ENCODE measurements at places on chromosomes 7 and 10.

GRCh38 chr10:93591065-93591808, 9.8 kb downstream of the RBP4 start:
- peak; percentile 10 for DNase-seq

- DNase-seq, result no peak
Measured at GRCh38 chr10:43199684-43200537, 61.7 kb downstream of the CSGALNACT2 start.

DNA sequence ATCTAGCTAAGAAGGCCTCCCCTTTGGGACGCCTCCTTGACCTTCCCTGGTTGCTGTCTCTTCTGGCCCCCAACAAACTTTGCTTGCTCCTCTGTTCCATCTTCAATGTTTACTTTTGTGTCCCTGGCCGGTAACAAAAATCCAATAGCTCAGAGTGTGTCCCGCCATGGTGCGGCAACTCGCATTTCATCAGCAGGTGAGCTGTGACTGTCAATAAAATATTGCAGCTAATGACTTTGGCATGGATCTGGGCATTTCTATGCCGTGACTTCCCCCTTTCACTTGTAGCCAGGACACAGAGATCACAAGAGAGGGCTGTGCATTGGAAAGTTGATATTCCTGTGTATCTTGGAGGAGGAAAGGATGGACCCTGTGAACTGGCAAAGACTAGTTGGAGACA, 317.6 kb downstream of the RPS24 start:
- DNase-seq, result no peak

GRCh38 chr7:24729365-24730017, 27.8 kb downstream of the GSDME start:
- no peak for DNase-seq

GRCh38 chr7:16455591-16455990, 9.9 kb downstream of the SOSTDC1 start:
- no peak for DNase-seq

- DNase-seq, result no peak
Measured at GRCh38 chr10:78571286-78571685, 497.5 kb upstream of the ZMIZ1 start.

DNA sequence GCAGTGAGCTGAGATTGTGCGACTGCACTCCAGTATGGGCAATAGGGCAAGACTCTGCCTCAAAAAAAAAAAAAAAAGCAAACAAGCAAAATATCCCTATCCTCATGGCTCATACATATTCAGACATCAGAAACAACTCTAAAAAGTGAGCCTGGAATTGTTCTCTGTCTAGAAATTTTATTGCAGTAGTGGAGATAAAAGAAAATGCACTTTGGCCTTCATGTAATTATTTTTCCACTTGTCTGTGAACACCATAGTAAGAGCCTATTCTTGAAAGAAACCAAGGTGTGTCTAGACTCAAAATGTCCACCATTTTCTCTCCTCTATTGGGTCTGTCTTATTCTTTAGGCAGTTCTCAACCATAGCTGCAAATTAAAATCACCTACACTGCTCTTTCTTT, 30.5 kb upstream of the MCU start:
- no peak for DNase-seq

DNA sequence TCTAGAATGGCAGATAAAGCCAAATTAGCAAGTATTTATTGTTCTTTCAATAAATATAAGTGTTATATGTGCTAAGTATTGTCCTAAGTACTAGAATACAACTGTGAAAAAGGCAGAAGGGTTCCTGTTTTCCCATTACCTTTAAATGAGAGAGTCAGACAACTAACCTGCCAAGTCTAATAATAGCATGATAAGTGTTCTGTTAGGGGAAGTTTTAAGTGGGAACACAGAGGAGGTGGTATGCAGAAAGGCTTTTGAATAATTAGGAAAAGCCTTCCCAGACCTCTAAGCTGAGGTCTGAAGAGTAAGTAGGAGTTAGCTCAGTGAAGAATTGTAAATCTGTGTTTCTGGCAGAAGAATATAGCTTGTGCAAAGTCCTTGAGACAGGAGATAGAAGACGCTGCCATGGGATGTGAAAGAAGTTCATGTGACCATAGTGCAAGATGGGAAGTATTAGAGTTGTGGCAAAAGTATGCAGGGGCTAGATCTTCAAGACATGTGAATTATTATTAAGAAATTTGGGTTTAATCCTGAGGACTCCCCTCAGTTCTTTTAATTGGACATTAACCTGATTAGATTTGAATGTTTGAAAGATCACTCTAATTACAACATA, 12.5 kb downstream of the SHOC2 start:
- DNase-seq, result no peak

DNA sequence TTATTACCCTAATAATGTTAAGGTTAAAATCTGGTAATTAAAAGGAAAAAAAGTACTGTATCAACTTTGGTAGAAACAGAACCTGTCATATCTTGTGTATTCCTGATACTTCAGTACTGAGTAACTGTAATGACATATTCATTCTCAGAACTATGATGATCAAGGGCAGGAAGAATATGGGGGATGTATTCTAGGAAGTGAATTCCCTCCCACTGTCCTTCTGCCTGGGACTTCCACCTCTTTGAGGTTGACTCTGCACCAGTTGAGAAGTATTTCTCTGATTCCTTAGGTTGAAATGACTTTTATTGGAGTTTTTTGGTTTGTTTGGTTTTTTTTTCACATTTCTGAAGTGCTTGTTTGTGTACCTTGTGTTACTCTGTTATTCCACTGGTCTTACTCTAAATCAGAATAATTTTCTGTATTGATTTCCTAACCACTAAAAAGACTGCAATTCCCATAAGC, 36.9 kb downstream of the WASL start:
- no peak for DNase-seq

GRCh38 chr7:27173511-27173955, 587 bp downstream of the HOXA10 start:
- peak; percentile 20 for DNase-seq

GRCh38 chr10:63866075-63866746, 345.0 kb downstream of the REEP3 start:
- DNase-seq, result peak; percentile 45

GRCh38 chr7:80505900-80506500, 5.9 kb downstream of the GNAT3 start:
- DNase-seq, result no peak

DNA sequence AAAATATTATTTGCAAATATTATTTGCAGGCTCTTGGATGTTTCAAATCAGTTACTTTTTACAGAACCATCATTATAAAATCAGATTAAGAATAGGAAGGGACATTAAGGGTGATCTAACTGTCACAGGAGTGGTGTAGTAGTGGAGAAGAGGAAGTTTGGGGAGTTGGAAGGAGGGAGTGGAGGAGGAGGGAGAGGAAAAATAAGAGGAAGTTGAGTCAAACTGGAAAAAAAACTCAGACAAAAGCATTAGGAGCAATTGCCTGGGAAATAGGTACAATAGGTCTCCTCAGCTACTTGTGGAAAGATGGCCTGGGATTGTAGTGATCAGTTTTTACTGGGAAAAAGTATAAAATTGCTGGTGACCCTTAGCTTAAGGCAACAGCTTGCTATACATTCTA, 77.7 kb upstream of the GPR37 start:
- DNase-seq, result peak; percentile 49

GRCh38 chr10:111498560-111498959, 421.7 kb downstream of the ADRA2A start:
- no peak for DNase-seq

GRCh38 chr10:107552963-107553362, 388.5 kb upstream of the SORCS1 start:
- DNase-seq, result no peak

DNA sequence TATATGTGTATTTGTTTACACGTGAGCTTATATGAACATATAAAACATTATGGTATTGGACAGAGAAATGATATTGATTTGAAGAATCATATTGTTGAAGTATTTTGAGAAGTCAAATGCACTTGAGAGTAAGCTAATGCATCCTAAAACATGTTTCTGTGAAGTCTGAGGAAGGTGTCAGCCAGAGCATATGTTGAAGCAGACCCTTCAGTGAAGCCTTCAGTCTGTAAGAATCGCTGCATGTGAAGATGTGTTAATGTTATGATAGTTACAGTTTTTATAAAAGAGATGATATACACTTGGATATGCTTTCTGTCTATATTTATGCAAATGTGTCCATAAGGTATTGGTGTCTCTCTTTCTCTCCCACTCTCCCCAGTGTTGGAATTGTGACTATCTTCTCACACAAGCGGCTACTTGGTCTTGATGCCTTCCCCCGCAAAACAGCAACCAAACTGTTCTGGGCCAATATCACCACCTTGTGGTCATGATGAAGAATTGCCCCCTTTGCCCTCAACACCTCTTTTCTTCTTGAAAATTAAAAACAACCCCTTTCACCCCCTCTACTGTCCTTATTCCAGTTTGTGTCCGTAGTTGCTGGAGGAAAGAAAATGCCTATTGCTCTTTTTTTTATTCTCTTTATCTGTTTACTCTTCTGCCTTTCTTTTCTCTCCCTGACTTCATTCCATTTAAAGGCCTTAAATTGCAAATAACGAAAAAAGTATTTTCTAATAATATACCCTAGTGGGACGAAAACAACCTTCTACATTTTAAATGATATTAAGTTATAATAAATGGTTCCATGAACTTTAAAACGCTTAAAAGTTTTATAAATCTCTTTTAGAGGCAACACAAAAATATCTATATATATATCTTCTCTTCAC, 64.9 kb downstream of the IKZF1 start:
- peak; percentile 58 for DNase-seq

DNA sequence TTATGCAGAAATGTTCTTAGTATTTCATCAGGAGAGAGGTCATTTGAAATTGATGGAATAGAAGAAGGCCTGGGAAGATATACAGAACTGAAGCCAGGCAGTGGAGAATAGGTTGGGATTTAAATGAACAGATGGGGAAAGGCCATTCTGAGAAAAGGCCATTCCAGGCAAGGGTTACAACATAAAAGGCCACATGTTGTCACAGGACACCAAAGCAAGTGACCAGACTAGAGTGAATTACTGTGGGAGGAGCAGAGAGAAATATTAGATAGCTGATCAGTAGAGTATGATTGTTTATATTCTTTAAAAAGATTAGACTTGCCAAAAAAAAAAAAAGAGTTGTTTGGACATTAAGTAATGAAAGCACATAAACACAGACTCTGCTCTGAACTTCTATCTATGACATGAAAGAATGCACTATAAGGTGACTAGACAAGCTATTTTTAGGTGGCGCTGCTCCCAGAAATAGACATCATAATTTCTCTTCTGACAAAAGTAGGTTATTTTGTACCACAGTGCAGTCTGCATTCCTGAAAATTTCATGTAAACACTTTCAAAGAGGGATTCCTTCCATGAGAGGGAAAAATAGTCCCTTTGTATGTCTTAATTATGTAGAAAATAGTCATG, 55.2 kb upstream of the DKK1 start:
- no peak for DNase-seq

DNA sequence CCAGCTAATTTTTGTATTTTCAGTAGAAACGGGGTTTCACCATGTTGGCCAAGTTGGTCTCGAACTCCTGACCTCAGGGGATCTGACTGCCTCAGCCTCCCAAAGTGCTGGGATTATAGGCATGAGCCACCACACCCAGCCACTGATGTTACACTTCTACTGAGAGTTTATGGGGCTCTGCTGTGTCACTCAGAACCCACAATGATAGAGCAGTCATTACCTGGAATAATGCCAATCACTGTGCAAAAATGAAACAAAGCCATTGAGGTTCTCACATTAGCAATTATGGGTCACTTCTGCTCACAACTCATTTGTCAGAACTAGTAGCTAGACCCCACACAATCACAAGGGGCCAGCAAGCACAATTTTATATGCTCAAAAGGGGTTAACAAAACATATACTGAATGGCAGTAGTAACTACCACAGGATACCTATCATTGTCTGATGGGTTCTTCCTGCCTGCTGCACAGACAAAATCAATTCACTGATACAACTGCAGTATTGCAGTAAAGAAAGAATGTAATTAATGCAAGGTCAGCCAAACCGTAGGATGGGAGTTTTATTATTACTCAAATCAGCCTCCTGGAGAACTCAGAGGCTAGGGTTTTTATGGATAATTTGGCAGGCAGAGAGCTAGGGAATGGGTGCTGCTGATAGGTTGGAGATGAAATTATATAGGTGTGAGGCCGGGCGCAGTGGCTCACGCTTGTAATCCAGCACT, 72.1 kb upstream of the TRIM24 start:
- no peak for DNase-seq

GRCh38 chr7:44707558-44708230, 41.0 kb upstream of the ZMIZ2 start:
- no peak for DNase-seq

GRCh38 chr7:70707823-70708243, 424.1 kb upstream of the GALNT17 start:
- no peak for DNase-seq

GRCh38 chr10:3566627-3567026, 218.4 kb downstream of the KLF6 start:
- no peak for DNase-seq

DNA sequence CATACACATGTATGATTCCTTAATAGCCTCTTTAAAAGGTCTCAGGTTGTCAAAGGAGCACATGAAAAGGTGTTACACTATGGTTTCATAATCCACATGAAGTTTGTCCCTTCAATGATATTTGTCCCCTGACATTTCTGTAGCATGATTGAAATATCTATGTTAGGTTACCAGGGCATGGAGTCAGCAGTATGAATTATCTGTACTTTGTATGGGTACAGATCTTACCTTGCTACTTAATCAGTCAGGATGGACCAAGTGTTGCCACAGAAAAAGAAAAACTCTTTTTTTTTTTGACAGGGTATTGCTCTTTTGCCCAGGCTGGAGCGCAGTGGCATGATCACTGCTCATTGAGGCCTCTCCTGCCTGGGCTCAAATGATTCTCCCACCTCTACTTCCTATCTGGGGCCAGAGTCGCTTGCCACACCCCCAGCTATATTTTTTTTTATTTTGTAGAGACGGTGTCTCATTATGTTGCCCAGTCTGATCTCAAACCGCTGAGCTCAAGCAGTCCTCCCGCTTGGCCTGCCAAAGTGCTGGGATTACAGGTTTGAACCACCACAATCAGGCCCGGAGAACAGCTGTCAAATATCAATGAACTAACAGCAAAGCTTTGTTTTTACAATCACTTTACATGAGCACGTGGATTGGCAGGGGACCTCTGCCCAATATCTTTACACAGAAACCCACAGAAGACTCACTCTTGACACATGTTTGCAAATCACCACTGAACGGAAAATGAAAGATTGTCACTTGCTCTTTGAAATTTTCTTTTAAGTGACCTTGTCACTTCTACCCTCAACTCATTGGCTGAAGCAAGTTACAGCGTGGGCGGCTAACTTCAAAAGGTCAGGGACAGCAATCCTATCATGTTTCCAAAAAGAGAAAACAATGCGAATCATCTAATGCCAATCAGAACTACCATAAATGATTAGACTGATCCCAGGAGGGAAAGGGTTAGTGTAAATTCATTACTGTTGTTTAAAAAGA, 140.2 kb downstream of the PRKG1 start:
- DNase-seq, result no peak

- no peak for DNase-seq
Measured at GRCh38 chr10:124731551-124731950, 12.6 kb downstream of the FAM53B start.

DNA sequence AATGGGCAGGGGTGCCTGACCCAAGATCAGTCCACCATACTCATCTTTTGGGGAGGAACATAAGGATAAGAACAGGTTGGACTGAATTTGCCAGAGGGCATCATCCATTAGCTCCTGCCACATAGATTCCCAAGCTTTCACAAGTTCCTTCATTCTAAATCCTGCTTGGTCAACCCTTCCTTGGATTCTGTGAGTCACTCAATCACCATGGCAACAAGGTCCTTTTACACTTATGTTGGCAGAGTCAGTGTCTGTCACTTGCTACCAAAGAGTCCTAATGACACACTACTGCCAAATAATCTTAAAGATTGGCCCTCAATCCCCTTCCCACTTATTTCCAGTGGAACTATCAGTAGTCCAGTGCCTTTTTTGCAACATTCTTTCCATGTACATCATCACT, 5.0 kb upstream of the LGI1 start:
- DNase-seq, result no peak
